Activated naive CD4-positive, alpha-beta T cell treated with anti-CD3 and anti-CD28 coated beads for 36 hours (primary cell): ENCODE measurements at places on chromosomes 1 and 21.

DNA sequence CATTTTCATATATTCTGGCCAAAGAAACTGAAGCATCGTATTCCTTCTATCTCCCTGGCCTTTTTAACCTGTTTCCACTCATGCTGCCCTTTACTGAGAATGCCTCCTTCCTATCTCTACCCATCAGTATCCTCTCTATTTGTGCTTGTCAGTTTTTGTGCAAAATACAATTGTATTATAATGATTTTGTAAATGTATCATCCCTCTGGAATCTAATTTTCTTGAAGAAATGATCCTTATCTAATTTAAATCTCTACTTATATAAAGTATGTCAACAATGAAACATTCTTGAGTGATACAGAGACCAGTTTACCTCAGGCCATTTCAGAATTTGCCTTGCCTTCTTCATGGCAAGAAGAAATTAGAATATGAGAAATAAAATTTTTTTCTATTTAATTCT, 59.0 kb upstream of the TEKT2 start:
- DNase-seq, result no peak

- DNase-seq, result no peak
Measured at GRCh38 chr1:145886816-145887215, 1.1 kb upstream of the ANKRD35 start.

GRCh38 chr1:58841455-58841854, 57.6 kb upstream of the JUN start:
- DNase-seq, result peak; percentile 16

DNA sequence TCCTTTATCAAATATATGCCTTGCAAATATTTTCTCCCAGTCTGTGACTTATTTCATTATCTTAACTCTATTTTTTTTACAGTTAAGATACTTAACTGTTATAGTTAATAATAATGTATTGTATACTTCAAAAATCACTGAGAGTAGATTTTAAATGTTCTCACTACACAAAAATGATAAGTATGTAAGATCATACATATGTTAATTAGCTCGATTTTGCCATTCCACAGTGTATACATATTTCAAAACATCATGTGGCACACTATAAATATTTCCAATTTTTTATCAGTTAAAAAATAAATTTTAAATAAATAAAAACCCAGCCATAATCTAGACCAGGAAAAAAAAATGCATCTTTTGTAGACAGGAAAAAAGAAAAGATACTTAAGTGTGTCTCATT, 27.2 kb downstream of the CTTNBP2NL start:
- DNase-seq, result no peak

- no peak for DNase-seq
Measured at GRCh38 chr1:202304375-202304774, 37.4 kb downstream of the UBE2T start.

- no peak for DNase-seq
Measured at GRCh38 chr1:161733526-161733925, 12.2 kb downstream of the FCRLB start.

GRCh38 chr21:45381865-45382696, 22.9 kb upstream of the COL18A1 start:
- no peak for DNase-seq

DNA sequence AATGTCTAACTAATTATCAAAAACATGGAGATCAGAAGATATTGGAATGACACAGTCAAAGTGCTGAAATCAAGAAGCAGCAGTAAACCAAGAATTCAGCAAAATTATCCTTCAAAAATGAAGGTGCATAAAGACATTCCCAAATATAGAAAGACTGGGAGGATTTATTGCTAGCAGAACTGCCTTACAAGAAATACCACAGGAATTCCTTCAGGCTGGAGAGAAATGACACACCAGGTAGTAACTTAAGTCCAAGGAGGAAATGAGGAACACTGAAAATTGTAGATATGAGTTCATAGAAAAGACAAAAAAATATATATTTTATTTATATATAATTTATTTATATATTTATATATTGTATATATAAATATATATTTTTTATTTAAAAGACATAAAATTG, 217.2 kb downstream of the RPS6KC1 start:
- DNase-seq, result no peak

- no peak for DNase-seq
Measured at GRCh38 chr1:67257173-67257535, 50.5 kb upstream of the IL12RB2 start.

GRCh38 chr1:171266930-171267329, 18.6 kb downstream of the FMO1 start:
- DNase-seq, result no peak

DNA sequence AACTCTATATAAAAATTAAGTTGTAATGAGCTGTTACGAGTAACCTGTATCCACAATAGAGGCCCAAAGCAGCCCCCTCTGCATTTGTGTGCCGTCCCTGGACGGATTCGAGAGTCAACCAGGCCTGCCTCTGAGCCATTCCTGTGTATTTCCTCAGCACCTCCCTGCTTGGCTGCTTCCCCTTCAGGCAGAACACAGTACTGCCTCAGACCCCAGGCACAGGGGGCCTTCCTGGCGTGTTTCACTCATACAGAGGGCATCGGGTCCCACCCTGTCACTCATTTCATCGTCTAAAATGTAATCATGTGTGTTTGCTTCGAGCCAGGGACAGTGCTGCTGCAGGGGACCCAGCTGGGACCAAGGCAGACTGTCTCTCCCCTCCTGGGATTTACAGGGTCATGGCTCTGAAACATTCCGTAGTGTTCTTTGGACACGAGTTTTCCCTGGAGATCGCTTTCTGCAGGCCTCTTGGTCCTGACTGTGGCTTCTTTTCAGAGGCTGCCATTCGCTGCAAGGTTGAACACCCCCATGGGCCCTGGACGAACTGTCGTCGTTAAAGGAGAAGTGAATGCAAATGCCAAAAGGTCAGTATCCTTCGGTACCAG, 19.4 kb downstream of the LGALS8 start:
- no peak for DNase-seq

DNA sequence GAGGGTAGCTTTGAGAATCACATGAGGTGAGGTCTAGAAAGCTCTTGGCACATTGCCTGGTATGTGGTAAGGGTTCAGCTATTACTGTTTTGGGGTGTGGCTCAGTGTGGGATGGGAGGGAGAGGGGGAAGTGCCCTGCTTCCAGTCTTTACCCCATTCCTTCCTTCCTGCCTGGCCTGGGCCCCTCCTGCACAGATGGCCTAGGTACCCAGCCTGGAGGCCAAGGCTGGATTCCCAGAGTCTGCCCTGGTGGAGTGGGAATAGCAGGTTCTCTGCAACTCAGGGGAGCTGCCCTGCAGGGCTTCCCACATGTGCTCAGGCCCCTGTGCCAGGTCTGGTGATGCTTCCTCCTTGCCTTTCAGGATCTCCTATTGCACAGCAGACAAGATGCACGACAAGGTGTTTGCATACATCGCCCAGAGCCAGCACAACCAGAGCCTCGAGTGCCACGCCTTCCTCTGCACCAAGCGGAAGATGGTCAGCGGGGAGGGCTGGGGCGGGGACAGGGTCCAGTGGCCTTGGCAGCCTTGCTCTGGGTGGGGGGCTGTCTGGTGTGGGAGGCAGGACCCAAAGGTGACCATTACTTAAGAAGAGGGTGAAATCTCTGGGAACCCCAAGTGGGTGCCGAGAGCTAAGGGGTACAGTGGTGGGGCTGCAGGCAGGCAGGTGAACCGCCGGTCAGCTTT, 13.5 kb downstream of the LDLRAP1 start:
- peak; percentile 81 for DNase-seq

DNA sequence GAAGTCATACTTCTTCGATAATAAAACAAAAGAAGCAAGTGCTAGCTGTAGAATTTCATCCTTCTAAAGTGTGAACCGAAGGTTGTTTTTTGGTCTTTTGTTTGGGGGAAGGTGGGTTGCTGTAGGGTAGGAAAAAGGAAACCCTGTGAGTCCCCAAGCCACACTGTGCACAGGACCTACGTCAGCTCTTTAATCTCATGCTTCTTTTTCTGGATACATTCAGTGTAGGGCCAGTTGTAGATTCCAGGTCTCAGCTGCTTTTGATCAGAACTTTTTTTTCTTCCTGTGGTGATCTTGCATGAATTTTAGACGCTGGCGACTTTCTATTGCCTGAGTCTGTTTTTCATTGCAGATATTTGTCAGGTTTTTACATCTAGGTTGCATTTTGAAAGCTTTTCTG, 40.2 kb downstream of the BCL9 start:
- DNase-seq, result no peak

- DNase-seq, result no peak
Measured at GRCh38 chr1:55531644-55532043, 316.5 kb upstream of the USP24 start.

DNA sequence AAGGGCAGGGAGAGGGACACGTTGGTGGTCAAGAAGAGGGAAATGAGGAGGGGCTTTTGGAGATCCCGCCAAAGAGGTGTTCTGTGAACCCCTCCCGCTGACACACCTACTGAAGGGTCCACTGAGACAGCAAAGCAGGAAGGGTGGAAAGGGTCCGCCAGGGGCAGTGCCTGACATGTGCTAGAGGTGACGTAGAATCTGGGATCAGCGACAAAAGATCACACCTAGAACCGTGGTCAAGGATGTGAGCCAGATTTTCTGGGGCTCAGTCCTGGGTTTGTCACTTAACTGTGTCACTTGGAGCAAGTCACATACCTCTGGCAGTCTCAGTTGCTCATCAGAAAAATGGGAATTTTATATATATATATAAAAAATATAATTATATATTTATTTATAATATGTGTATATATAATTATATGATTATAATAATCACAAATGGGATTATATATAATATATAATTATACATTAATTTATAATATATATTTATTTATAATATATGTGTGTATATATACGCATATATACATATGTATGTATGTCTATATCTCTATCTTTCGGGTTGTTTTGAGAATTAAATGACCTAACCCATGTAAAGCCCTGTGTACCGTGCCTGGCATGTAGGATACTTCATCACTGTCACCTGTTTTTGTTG, 35.0 kb upstream of the ATP5PO start:
- DNase-seq, result no peak

- DNase-seq, result no peak
Measured at GRCh38 chr1:71081697-71082080, 854 bp upstream of the ZRANB2 start.

DNA sequence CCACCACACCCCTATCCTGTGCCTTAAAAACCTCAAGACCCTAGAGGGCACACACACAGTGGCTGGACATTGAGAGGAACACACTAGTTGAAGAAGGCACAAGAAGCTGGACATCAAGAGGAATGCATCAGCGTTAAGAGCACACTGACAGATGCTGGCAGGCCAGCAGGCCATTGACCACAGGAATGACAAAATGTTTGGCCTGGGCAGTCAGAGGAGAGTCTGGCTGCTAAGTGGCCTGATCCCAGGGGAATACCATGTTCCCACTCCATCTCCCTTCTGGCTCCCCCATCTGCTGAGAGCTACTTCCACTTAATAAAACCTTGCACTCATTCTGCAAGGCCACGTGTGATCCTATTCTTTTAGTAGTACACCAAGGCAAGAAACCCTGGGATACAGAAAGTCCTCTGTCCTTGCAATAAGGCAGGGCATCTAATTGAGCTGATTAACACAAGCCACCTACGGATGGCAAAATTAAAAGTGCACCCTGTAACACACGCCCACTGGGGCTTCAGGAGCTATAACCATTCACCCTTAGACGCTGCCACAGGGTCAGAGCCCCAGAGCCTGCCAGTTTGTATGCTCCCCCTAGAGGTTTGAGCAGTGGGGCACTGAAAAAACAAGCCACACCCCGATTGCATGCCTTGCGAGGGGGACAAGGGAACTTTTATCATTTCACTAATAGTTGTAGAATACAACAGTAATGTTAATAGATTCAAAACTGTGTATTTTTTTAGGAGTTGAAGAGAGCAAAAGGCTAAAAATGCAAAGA, 1216.1 kb upstream of the NCAM2 start:
- DNase-seq, result no peak

GRCh38 chr1:197961933-197962332, 44.8 kb downstream of the LHX9 start:
- DNase-seq, result no peak

GRCh38 chr1:119363162-119363561, 5.4 kb upstream of the HAO2 start:
- DNase-seq, result no peak

- DNase-seq, result no peak
Measured at GRCh38 chr1:15609631-15610030, 7.6 kb upstream of the DDI2 start.

DNA sequence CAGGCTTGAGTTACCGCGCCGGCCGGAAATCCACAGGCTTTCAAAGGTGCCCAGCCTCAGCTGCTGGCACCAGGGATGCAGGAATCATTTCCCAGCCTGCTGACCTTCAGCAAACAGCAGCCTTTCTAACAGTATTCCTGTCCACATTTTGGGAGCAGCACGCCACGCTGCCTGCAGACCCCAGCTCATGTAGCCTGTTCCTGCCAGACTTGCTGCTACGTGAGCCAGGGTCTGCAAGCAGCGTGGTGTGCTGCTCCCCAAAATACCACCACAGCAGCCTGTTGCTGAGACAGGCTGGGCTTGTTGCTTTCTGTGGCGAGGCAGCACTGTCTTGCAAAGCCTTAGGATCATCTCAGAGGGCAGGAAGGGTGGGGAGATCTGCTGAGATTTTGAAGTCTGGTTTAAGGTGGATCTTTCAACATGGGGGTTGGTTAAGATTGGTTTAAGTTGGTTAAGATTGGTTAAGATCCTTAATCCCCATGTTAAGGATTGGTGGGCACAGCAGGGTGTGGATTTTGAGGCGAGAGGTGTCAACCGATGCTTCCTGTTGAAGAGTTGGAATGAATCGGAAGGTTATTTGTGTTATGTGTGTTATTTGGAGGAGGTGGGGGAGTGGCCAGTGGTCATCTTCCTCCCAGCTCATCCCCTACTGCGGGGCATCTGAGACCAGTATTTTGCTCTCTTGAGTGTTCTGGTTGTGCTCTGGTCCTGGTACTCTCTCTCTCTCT, 12.9 kb downstream of the FAAH start:
- no peak for DNase-seq

DNA sequence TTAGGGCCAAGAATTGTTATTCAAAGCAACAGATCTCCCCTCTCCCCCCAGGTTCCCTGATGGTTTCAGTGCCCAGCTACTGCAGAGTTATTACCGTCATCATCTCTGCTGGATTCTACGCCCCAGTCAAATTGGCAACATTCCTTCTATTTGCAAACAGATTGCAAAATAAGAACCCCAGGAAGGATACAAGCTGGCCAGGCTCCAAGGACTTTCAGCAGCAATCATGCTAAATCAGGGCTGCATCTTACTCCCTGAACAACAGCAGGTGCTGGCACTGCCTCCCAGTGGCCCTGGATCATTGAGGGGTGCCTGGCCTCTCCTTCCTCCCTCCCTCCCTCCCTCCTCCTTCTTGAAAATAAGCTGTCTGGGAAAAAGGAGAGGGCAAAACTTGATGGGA, 521.6 kb upstream of the BEND5 start:
- no peak for DNase-seq

- DNase-seq, result no peak
Measured at GRCh38 chr1:47876587-47876963, 120.6 kb downstream of the TRABD2B start.
